ENCODE measurements at places on chromosomes 13 and 19.

- DNase-seq = no peak
These were observed 6.1 kb upstream of the CEACAM7 start for GRCh38 chr19:41694196-41694595.

GRCh38 chr19:7578127-7578526 lies 17.5 kb upstream of the CAMSAP3 start:
- no peak for DNase-seq

DNA sequence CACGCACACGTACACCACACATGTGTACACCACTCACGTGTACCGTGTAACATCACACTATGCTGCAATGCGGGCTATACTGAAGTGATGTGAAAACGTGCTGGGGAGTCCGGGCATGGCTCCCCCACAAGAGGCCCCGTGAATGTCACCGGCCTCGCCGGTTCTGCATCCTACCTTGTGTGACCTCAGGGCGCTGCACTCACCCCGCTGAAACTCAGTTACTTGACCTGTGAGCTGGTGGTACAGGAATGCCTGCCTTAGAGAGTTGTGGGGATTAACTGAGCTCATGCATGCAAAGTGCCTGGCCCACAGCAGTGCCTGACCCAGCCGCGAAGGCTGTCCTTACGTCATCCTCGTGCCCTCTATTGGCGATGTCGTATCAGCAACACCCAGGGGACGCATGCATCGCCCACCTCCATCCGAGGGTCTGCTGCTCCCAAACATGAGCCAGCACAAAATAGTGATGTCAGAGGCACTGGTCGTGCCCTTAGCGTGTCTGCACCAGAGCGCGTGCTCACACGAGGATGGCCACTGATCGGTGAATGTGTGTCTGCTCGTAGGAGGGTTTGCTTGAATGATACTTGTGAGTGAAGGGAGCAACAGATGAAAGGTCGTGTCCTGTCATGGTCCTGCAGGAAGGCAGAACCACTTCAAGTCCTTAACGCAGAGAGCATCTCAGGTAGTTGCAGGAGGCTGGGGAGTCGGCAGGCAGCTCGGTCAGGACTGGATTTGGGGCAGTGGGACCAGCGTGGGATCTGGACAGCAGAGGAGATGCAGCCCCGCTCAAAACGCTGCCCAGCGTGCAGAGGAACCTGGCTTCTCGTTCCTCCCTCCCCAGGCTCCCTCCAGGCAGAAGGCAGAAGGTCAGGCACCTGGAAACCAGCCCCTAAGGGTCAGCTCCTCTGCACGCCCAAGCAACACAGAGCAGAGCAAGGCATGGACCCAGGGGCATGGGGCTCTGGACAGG lies 126.2 kb upstream of the SPACA7 start:
- no peak for DNase-seq

GRCh38 chr13:42380420-42381164 lies 108.6 kb downstream of the AKAP11 start:
- DNase-seq = no peak

- DNase-seq = peak; percentile 88
These were observed at the start of the genes PRDX2 and THSD8 for GRCh38 chr19:12801466-12802266. Gene PRDX2 (minus strand): TSS chr19:12801800. CDS start chr19:12801261, 539 bp downstream. Gene THSD8 (plus strand): TSS chr19:12802069. CDS start chr19:12802072, 3 bp downstream.

- peak; percentile 2 for DNase-seq
These were observed 838 bp upstream of the ATP4B start for GRCh38 chr13:113658836-113659235.

- no peak for DNase-seq
These were observed 1443.1 kb downstream of the PCDH9 start for GRCh38 chr13:65787082-65787481.

DNA sequence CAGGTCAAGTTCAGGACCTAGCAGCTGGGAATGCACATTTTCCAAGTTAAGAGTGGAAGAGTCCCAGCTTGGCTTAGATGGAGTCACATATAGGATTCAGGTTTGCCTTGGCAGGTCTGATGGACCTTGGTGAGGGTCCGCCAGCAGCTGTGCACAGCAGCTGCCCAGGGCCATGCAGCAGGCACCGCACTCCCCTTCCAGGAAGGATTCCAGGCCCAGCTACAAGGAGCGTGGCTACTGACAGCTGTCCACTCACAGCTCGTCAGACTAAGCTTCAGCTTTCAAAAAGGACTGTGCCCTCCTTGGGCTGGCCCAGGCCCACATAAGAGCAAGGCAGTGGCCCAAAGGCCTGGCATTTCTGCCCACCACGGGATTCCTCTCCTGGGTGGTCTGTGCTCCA lies 68.4 kb downstream of the ALOX5AP start:
- DNase-seq = no peak

DNA sequence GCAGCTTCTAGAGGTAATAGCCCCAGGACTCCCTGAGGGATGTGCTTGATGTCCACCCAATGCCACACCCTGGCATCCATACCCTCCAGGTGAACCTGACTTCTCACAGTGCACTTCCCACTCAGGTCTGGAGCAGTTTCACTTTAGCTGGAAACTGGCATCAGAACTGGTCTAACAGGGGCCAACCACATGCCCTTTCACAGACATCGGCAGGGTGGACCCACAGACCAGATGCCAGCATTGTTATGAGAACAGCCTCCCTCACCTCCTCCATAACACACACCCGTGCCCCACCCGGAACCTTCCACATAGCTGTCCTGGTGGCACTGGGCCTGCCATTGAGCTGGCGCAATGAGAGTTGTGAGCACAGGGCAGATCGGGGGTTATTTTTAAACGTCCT lies 77.4 kb upstream of the GPR12 start:
- no peak for DNase-seq

DNA sequence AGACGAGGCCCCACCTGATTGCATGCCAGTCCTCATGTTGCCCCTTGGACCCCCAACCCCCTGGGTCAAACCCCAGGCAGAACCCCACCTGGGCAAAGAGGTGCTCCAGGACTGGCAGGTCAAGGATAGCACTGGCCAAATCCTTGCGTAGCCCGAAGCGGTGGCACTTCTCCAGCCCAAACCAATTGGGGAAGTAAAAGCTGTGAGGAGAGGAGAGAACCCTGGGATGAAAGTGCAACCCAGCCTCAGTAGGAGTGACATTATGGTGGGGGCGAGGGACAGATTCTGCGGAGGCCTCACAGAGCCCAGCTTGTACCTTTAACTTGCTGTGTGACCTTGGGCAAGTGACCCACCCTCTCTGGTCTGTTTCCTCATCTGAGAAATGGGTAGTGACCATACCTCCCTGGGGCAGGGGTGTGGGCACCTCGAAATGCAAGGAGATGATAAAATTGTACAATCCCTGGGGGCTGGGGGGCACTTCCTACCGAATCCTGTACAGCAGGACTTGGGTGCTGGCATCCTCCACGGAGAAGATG lies 4.4 kb downstream of the JAK3 start:
- no peak for DNase-seq

DNA sequence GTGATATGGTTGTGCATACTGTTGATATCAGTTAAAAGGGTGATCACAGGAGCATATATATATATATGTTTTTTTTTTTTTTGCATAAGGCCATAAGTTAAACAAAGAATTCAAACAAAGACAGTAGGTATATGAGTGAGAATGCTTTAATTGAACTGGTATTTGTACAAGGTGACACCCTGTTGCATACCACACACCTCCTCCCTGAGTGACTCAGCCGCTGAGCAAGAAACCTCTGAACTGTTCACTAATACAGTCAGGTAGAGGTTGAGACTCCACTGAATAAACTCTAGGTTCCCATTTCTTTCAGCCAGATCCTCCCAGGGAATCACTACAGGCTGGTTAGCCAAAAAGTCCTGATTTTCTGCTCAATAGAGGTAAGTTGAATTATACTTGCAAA lies at the start of gene SCEL:
Gene SCEL, plus strand, starts transcription at position 259 of the 400 bp plus-strand sequence. CDS start 20,170 bp downstream, outside the sequence.
- DNase-seq = no peak

GRCh38 chr13:106036870-106037269 lies 498.6 kb downstream of the EFNB2 start:
- no peak for DNase-seq

GRCh38 chr19:48111280-48111679 lies 663 bp upstream of the PLA2G4C start:
- no peak for DNase-seq

GRCh38 chr19:18205200-18205892 lies 1.5 kb upstream of the RAB3A start:
- peak; percentile 76 for DNase-seq

GRCh38 chr13:48185018-48185417 lies 48.0 kb upstream of the ITM2B start:
- DNase-seq = no peak

- DNase-seq = no peak
These were observed 1.6 kb downstream of the CCL25 start for GRCh38 chr19:8054169-8054568.

GRCh38 chr19:10712754-10713153 lies 5.1 kb upstream of the DNM2 start:
- DNase-seq = no peak

- no peak for DNase-seq
These were observed 83.8 kb downstream of the LNX2 start for GRCh38 chr13:27536361-27537101.

DNA sequence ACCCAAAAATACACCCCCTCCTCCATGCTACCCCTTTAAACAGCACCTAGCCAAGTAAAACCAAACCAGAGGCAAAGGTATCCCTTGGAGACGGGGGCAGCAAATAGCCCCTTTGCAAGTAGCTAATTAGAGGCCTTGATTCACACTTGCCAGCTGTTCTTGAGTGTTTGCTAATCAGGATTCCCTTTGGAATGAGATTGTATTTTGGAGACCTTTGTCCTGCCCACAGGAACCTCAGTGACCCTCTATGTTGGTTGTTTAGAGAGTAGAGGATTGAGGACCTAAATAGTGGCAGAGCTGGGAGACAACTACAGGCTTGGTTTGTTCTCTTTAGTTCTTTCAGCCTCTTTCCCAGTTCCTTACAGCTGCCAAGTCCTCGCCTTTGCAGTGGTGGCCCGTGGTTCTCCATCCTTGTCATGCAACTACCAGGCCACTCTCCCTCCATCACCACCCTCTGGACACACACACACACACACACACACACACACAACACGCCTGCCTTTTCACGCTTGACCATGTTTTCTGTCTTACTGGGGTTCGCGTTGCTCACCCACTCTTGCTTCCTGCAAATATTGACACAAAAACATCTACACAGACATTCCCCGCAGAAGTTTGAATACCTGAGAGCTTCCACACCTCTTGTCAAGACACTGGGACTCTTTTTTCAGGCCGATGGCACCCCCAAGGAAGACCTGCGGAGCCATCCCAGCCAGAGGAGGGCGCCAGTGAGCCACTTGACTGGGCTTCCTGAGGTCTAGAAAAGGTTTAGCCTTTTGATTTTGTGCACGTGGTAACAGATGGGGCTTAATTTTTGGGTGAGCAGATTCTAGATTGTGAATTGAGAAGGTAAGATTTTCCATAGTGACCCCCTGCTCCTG lies 80.0 kb upstream of the GPR183 start:
- peak; percentile 51 for DNase-seq

- no peak for DNase-seq
These were observed 446.6 kb downstream of the KLF5 start for GRCh38 chr13:73505376-73505890.

- no peak for DNase-seq
These were observed 18.2 kb upstream of the OXGR1 start for GRCh38 chr13:97012251-97013048.

DNA sequence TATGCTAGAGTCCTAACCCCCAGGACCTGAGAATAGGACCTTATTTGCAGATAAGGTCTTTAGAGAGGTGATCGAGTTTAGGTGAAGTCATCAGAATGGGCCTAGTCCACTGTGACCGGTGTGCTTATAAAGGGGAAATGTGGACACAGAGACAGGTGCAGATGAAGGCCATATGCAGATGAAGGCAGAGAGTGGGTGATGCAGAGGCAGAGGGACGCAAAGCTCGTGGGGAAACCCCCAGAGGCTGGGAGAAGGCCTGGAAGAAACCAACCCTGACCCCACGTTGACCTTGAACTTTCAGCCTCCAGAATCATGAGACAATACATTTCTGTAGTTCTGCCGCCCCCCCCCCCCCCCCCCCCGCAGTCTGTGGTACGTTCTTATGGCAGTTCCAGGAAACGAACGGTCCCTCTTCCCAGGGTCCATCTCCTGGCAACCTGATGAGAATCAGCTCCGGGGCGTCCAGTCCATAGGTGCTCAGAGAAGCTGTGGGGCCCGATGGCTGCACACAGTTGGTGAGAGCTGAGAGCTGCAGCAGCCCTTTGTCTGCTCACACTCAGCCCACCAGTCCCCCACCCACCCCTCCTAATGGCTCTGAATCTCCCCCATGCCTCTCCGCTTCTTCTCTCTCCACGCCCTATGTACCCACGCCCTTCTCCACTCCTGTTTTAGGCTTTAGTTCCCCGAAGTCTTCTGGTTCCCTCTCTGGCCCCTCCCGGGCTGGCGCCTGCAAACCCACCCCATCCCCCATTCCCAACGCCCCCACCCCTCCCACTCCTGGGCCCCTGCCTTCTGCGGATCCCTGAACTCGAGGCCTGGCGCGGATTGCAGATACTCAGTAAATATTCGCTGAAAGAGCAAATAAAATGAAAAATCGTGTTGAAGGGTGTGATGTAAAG lies 218.3 kb upstream of the MAB21L1 start:
- DNase-seq = no peak

- DNase-seq = no peak
These were observed 145.3 kb downstream of the SPRY2 start for GRCh38 chr13:80195649-80196048.

GRCh38 chr19:48990400-48990799 lies 2.7 kb downstream of the GYS1 start:
- no peak for DNase-seq

DNA sequence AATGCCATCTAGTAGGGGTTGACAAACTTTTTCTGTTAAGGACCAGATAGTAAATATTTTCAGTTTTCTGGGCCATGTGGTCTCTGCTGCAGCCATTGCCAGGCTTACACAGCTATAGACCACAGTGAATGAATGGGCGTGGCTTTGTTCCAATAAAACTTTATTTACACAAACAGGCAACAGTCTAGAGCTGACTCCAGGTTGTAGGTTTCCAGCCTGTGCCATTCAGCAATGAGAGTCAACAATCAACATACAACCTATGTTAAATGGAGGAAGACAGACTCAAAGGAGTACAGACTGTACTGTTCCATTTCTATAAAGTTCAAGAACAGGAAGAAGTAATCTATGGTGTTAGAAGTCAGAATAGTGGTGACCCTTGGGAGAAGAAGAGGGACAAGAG lies 15.2 kb upstream of the IZUMO2 start:
- DNase-seq = no peak

GRCh38 chr19:28297586-28298157 lies 915.3 kb downstream of the UQCRFS1 start:
- DNase-seq = no peak

- DNase-seq = no peak
These were observed 53.6 kb upstream of the PABPC3 start for GRCh38 chr13:25042151-25042865.

GRCh38 chr13:23570099-23570920 lies at the start of gene TNFRSF19:
Gene TNFRSF19 (plus strand): TSS chr13:23570412. CDS start chr13:23590184, 19,772 bp downstream.
- DNase-seq = peak; percentile 31

Measured in body of pancreas (tissue), 4 donors.